ENCODE measurements at places on chromosomes 11 and 22.
A peak's percentile ranks its signal among the peaks of the same experiment; 100 is the strongest.

- DNase-seq: no peak
Observed at GRCh38 chr11:92111287-92111686, 113.3 kb upstream of the FAT3 start.

DNA sequence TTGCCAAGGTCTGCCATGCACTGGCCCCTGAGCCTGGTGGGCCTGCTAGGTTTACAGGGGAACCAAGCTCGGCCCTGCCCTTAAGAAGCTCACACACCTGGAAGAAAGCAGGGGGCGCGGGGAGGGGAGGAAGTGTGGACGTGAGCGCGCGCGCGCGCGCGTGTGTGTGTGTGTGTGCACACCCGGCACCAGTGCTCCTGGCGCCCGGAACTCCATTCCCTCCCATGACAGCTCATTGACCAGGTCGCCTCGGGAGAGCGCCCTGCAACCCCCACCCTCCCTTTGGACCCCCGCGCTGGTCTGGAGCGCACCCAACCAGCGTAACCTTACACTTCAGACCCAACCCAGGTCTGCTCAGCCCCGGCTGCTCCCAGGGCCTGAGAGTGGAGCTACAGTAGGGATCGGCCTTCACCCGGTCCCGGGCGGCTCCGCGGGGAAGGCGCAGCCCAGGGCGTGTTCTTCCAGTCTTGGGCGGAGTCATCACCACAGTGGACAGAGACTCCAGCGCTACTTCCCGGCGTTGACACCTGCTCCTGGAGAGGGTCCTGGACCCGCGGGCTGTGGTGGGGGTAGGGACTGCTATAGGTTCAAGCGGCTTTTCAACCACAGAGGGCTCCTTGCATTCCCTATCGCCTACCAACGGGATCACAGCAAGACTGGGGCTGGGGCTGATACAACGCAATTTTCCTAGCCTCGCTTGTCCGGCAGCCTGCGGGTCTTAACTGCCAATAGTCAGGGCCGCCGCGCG is 1.5 kb downstream of the GALNT18 start:
- peak; percentile 48 for DNase-seq

DNA sequence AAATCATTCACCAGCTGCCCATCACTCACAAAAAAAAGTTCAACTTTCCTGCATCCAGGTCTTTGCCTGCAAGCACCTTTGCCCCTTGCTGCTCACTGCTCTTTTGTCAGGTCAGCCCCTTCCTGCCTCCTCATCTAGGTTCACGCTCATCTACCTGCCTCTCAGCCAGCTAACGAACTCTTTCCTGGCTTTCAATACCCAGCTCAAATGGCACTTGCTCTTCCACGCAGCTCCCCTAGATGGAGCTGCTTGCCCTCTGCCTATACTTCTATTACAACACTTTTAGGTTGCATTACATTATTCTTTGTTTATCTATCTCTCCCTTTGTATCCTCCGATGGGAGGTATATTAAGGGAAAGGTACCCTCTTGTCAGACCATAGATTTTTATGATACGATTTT is 78.9 kb upstream of the TBCEL start:
- no peak for DNase-seq

- peak; percentile 37 for DNase-seq
Observed at GRCh38 chr11:10514709-10515108, 26.3 kb downstream of the RNF141 start.

DNA sequence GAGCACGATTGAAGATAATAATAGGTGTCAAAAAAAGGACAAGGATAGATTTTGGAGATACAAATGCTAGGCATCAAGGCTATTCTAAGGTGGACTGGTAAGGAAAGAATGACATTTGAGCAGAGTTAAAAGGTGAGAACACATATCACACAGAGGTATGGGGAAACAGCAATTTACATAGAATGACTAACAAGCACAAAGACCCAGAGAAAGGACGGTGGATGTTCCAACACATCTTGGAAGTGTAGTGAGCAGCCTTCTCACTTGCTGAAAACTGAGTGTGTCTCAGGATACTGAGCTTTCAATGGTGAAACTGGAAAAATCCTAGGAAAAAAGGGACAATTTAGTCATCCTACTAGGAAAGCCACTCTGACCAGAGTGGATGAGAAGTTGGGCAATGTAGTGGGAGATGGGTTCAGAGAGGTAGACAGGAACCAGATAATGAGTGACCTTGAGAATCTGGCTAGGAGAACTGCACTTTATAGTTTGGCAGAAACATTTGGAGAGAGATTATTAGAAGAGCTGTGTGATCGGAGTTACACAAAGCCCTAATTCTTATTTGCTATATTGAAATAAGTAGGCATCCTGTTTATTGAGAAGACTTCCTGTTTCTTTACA is 706.0 kb downstream of the KCNA4 start:
- DNase-seq: no peak

DNA sequence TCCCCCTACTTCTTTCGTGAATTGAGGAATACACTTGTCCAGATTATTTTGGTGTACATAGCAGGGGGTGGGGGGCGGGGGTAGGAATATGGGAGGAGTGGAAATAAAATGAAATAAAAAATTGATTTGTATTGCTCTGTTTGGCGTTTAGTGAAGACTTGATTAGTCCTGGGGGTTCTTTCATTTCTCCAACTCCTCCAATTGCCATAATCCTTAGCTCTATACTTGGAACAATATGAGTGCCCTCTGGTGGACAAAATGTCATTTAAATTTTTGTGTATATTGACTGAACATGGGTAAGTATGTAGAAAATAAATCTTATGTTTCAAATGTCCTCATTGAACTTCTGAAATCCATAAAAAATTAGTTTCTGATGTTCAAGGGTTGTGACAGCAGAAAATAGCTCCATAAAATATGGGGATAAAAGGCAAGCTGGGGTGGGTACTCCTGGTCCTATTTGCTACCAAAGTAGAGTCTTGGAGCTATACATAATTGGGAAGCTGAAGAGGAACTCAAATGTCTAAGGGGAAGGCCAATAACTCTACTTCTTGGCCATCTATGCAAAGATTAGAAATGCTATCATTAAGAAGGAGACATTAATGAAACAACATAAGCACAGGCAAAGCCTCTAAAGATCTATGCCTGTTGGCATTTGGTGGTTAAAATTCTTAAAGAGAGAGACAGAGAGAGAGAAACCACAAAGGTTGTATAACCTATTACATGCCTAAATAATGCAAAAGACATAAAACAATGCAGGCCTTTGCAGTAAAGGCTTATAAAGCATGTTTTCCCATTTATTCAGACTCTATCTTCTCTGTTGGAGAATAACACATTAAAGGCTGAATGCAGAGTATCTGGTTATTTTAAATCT is 421.6 kb downstream of the METTL15 start:
- DNase-seq: peak; percentile 75

DNA sequence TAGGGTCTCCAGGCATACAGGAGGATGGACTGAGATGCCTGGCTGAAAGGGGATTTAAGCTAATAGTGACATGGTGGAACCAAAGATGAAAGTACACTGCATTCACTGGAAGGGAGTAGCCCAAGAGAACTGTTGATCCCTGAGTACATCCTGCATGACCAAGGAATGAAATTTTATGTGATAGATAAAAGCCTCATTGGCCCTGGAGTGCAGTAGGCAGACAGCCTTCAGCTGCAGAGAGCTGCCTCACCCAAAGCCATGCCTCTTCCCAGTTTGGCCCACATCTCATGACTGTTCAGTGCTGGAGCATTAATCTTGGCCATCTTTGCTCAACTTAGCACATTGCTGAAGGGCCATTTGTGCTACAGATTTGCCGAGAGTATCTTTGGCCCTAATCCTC is 8.0 kb downstream of the KDM4E start:
- DNase-seq: no peak

DNA sequence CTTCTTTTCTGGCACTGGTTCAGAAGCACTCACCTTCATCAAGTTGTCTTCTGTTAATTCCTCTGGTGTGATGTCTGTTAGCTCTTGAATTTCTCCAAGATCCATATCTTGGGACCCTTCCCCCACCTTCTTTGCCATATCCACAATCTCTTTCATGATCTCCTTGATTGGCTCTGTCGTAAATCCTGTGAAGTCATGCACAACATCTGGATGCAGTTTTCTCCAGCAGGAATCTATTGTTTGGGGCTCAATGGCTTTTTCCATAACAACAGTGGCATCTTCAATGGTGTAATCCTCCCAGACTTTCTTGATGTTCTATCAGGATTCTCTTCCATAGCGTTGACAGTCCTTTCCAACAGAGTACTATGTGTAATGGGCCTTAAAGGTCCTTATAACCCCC is 96.9 kb downstream of the CSTPP1 start:
- no peak for DNase-seq

DNA sequence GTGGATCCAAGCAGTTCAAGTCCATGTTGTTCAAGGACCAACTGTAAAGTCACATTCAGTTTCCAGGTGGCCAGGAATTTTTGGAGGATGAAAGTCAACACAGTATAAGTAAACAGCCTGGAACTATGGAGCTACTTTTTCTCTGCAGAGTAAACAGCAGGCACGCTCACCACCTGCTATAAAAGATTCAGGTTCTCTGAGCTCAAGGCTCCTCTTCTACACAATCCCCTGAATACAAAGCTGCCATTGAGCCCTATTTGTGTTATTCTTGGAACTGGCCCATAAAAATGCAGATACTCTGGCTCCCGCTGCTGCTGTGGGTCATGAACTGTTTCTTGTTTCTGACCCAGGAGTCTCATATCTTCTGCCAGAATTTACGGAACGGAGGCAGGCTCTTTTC is 56.9 kb upstream of the PRR5 start:
- no peak for DNase-seq

GRCh38 chr11:63521896-63522295 is 14.7 kb upstream of the PLAAT4 start:
- peak; percentile 8 for DNase-seq

DNA sequence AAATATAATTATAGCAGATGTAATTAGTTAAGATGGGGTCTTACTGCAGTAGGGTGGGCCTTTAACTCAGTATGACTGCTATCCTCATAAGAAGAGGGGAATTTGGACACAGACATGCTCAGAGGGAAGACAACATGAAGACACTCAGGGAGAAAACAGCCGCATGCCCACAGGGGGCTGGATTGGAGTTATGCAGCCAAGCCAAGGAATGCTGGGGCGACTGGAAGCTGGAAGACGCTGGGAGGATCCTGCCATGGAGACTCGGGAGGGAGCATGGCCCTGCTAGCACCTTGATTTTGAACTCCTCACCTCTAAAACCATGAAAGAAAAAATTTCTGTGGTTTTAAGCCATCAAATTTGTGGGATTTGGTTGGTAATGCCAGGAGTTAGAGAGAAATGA is 40.9 kb downstream of the PANX1 start:
- DNase-seq: no peak

All from mesenchymal stem cell (in vitro differentiated cells and primary cell).